ENCODE measurements at places on chromosomes 2 and 18.

DNA sequence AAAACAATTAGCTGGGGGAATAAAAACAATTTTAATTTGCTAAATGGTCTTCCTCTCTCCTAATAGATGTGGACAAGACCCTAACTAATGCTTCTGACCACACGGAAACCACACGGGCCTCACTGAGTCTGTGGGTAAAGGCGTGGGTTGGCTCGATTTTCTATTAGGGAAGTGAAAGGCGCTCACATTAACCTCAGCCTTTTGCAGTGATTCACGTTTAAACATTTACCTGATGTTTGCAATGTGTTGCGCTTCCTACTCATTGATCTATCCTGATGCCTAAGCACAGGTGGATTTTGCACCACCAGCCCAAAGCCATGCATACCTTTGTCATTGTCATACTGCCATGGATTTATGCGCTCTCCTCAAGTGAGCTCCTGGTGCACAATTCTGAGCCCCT, 35.6 kb upstream of the NRP2 start:
- DNase-seq = no peak

DNA sequence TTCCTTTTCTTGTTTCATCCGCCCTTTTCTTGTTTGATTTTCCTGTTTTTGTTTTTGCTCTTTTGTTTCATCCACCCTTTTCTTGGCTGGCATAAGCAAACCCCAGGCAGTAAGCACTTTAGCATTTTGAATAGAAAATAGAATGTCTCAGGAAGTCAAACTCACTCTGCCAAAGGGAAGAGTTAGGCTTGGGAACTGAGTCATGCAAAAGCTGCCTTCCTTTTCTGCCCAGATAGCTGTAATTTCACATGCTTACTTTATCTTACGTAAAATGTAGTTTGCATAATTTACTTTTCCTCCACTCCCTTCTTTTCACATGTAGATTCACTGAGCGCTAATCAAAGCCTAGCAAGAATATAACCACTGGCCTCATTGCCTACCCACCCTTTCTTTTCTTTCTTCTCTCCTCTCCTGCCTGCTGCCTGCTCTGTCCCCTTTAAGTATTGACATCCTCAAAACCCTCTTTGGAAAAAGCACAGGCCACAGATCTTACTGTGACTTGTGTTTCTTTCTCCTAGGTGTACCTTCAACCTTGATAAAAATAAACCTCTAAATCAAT, 48.4 kb downstream of the CNGA3 start:
- no peak for DNase-seq

GRCh38 chr18:79333046-79333445, 62.7 kb upstream of the NFATC1 start:
- no peak for DNase-seq

GRCh38 chr2:215535741-215536140, 99.9 kb upstream of the FN1 start:
- DNase-seq = no peak

DNA sequence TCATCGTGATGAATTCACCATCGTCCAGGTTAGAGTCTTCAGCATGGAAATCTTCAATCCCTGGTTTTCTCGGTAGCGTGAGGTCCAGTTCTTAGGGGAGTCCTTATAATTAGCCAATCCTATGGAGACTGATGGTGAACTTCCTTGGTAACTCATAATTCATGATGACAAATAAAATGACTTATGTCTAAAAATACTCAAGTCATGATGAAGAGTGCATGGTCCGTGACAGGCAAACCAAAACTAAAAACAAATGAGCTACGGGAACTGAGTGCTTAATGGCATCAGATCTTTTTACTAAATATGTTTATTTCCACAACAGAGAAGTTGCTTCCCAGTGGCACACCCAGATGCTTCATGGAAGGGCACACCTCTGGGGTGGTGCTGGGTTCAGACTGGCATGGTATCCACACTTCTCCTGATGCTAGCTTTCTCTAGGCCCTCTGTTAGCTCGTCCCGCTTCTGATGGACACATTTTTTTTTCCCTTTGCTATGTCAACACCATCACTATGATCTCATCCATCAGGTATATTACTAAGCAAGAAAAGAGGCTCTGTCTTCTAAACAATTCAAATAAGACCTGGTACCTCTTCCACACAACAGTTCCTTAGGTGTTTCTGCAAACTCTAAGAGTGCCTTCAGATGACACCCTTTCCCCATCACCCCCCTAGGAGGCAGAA, 92.8 kb upstream of the NEDD4L start:
- DNase-seq = no peak

GRCh38 chr2:49286045-49286444, 131.7 kb upstream of the FSHR start:
- DNase-seq = no peak

DNA sequence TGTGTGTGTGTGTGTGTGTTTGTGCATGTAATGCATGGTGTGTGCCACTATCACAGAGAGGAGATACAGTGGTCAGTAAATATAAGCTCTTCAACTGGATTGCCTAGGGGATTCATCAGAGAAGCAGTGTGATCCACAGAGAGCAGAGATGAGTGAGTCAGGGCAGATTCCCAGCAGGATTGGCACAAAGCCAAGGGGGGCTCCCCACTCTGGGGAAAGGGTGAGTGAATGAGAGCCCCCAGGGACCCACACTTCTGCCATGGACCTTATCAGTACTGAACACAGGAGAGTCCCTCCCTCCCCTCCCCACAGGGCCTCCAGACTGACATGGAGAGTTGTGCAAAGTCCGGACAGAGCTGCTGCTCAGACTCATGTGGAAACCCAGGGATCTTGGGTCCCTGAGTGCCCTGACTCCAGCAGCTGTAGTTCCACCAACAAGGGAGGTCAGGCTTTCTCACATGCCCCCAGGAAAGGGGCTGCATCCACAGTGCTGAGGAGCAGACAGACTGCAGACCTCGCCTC, 748.8 kb downstream of the NR4A2 start:
- no peak for DNase-seq

GRCh38 chr18:62091487-62092120, 95.3 kb downstream of the PIGN start:
- DNase-seq = no peak
